ENCODE measurements at places on chromosomes 6 and 20.
A peak's percentile ranks its signal among the peaks of the same experiment; 100 is the strongest.

GRCh38 chr6:111874025-111874415 is 768 bp upstream of the FYN start:
- no peak for DNase-seq

DNA sequence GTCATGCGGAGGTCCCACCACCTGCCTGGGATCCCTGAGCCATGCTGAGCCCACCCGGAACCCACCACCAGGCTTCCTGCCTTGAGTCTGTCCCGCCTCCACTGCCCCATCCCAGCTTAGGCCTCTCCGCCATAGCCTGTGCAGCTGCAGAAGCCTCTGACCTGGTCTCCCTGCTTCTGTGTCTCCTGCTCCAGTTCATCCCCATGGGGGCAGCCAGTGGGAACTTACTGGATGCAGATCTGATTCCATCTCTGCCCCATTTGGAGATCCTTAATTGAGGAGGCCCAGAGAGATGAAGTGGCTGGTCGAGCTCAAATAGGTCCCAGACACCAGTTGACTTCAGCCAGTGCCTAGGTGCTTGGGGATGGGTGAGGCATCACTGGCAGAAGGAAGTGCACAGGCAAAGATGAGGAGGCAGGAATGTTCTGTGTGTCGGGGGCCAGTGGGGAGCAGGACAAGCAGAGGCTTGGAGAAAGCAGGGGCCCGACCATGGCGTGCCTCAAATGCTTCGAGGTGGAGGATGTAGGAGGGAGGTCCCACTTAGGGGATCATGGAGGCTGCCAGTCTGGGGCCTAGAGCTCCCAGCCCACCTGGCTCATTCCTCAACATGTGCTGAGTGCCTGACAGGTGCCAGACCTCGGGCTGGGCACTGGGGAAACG is 112.8 kb downstream of the TOX2 start:
- no peak for DNase-seq

DNA sequence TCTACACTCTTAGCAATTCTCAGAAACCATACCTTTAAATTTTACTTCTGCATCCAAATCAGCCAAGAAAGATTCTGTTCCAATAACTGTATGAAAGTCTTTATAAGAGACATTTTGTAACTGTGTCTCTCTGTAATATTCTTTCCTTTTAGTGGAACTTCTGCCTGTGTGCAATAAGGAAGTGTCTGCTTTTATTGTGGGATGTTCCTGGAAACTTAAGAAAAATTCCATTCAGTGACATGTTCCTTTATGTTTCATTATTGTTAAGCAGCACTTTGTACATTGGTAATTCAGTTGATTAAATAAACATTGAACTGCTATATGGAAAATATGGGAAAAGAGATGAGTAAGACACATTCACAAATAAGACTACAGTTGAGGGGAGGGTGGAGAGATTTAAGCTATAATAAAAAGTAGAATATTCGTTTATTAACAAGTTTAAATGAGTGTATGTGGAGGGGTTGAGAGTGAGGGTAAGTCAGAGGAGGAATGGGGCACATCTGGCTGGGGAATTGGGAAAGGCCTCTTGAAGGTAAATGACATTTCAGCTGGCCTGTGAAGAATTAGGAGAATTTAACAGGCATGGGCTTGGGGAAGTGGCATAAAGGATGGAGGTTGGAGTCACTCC is 11.9 kb downstream of the NUS1 start:
- DNase-seq, result no peak

- DNase-seq, result no peak
Observed at GRCh38 chr20:57195469-57196100, 70.9 kb downstream of the BMP7 start.

DNA sequence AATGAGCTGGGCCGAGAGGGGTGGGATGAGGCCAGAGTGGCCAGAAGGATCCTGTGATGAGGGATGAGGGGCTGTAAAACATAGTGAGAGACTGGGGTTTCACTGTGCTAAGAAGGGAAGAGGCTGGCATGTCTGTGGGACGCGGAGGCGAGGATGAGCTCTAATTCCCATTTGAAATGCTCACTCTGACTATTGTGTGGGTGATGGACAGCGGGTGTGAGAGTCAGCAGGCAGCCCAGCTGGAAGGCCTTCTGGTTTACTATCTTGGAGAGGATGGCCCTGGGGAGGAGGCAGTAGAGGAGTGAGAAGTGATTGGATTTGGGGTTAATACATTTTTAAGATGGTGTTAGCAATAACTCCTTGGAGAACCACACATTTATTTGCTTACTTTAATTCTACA is 9.5 kb upstream of the MICA start:
- DNase-seq, result no peak

DNA sequence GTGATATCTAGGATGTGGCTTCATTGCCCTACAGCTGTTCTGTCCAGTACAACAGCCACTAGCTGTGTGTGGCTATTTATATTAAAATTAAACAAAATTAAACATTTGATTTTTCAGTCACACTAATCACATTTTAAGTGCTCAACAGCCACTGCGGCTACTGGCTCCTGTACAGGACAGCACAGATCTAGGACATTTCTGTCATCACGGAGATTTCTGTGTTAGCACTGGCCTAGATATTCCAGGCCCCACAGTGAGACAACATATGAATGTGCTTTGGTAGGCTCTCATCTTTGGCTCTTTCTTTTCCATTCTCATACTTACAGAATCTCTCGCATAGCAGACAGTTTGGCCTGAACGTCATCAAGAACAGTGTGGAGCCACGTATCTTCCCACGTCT is 48.4 kb upstream of the ZBTB24 start:
- no peak for DNase-seq

- no peak for DNase-seq
Observed at GRCh38 chr6:15673666-15674065, 10.8 kb upstream of the DTNBP1 start.

GRCh38 chr6:21033084-21033483 is 498.8 kb downstream of the CDKAL1 start:
- no peak for DNase-seq

- DNase-seq, result peak; percentile 91
Observed at GRCh38 chr6:35496841-35497570, at the start of gene TEAD3. TEAD3 (minus strand) TSS chr6:35497079.

GRCh38 chr6:148723484-148723883 is 23.3 kb upstream of the UST start:
- no peak for DNase-seq

GRCh38 chr20:42336576-42336975 is 718.4 kb upstream of the CHD6 start:
- no peak for DNase-seq

DNA sequence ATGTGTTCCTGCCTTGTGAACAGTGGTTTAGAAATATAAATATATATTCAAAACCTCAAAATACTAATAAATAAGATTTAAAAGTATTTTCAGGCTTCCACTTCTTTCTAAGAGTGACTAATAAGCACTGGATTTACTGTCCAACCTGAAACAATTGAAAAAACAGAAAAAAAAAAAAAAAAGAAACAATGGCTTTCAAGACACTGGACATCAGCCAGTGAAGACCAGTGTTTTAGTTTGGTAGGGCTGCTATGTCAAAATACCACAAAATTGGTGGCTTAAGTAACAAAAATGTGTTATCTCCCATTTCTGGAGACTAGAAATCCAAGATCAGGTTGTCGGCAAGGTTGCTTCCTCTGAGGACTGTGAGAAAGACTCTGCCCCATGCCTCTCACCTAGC is 101.4 kb upstream of the PDE7B start:
- no peak for DNase-seq

GRCh38 chr6:125751334-125751916 is 2.0 kb downstream of the HEY2 start:
- DNase-seq, result no peak

DNA sequence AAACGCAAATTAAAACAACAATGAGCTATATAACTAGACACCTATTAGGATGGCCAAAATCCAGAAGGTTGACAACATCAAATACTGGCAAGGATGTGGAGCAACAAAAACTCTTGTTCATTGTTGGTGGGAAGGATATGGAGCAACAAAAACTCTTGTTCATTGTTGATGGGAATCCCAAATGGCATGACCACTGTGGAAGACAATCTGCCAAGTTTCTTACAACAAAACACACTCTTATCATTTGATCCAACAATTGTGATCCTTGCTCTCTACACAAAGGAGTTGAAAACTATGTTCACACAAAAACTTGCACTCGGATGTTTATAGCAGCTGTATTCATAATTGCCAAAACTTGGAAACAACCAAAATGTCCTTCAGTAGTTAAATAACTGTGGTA is 61.8 kb upstream of the LAMA2 start:
- no peak for DNase-seq

GRCh38 chr6:31729979-31730630 is 1.0 kb upstream of the DDAH2 start:
- peak; percentile 69 for DNase-seq

- no peak for DNase-seq
Observed at GRCh38 chr6:144335311-144335861, 50.3 kb downstream of the UTRN start.

- no peak for DNase-seq
Observed at GRCh38 chr6:92297101-92297500, 1122.3 kb downstream of the EPHA7 start.

- no peak for DNase-seq
Observed at GRCh38 chr20:14696937-14697336, 359.5 kb upstream of the FLRT3 start.

DNA sequence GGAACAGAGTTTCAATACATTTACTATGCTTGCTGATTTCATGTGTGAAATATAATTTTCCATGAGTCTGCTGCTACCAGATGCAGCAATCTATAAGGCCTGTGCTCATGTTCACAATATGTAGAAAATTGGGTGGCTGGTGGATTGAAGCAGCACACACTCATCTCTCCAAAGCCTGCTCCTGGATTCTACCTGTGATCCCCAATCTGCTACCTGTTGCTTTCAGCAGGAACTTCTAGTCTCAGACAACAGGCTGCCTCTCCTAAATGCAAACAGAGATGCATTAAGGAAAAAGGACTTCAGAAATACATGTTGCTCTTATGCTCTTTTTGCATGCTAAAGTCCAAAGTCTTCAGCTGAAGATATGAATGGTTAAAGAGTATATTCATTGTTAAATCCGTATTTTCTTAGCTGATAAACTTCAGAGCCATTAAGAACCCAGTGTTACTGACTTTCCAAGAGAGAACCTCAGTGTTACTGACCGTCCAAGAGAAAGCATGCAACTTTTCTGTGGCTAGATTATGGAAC is 30.9 kb upstream of the MCM9 start:
- no peak for DNase-seq

- DNase-seq, result no peak
Observed at GRCh38 chr6:67608099-67608749, 1026.9 kb upstream of the ADGRB3 start.

GRCh38 chr20:58618351-58619076 is 32.6 kb upstream of the STX16 start:
- DNase-seq, result no peak

DNA sequence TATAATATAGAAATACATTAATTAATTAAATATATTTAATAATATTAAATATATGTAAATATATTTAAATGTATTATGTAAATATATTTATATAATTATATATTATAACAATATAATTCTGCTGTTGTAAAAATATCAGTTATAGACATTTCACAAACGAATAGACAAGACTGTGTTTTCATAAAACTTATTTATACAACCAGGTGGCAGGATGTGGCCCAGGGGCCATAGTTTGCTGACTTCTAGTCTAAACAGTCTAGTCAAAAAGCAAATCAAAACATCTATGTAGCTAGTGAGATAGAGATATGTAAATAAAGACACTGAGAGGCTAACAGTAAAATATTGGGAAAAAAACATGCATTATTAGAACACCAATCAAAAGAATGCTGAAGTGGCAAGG is 136.4 kb downstream of the TBXT start:
- no peak for DNase-seq

DNA sequence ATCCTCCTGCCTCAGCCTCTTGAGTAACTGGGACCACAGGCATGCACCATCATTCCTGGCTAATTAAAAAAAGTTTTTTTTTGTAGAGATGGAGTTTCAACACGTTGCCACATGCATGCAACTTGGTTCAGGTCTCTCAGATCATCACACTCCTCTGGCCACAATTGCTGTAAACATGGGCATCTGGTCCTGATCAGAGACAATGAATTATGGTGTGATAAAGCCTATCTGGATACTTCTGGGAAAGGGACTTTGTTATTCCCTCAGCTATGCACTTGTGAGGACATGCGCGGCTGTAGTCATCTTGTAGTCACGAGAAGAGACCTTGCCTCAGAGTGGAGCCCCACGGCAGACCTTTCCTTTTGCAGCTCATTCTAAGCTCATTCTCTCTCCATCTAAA is 210.9 kb upstream of the ZFP64 start:
- DNase-seq, result no peak

- no peak for DNase-seq
Observed at GRCh38 chr20:50267041-50267865, 76.6 kb downstream of the CEBPB start.

DNA sequence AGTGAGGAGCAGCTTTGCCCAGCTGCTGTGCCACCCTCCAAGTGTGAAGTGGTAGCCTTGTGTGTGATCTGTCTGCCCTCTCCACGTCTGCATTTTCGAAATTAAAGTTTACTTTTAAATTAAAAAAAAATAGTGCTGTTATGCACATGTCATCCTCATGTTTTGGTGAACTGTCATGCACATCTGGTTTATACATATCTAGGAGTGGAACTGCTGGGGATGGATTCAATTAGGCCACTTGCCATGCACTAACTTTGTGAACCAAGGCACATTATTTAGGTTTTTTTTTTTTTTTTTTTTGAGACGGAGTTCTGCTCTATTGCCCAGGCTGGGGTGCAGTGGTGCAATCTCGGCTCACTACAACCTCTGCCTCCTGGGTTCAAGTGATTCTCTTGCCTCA is 3.6 kb downstream of the GTSF1L start:
- DNase-seq, result no peak

GRCh38 chr20:22795433-22795832 is 211.1 kb upstream of the FOXA2 start:
- no peak for DNase-seq

- DNase-seq, result no peak
Observed at GRCh38 chr20:3105256-3106137, 21.0 kb upstream of the AVP start.

GRCh38 chr6:2895072-2895471 is 8.0 kb downstream of the SERPINB9 start:
- DNase-seq, result no peak

DNA sequence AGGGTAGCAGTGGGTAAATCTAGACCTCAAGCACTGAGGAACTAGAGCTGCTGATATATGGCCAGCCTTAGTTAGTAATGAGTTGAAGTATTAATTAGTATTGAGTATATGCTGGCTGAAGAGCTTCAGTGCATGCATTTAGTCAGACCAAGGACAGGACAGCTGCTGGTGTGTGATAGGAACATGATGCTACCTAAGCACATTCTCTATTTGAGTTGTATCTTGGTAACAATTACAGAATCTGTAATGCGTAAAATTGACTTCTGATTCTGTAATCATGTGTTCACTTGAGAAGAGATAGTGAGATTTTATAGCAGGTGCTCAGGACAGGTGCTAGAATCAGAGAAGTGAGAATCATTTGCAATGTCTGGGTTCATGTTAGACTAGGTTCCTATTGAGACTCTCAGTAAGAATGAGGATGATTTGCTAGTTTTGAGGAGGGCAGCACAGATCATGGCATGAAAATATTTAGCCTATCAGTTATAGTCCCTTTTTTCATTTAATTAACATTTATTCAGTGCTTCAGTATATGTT is 369.4 kb upstream of the HS3ST5 start:
- no peak for DNase-seq

Measured in GM12892 (cell line).